Activated CD4-positive, alpha-beta memory T cell treated with anti-CD3 and anti-CD28 coated beads for 36 hours (primary cell): ENCODE measurements at places on chromosomes 16 and 17. TPM values are rescaled to one million over a fixed set of nuclear protein-coding genes. Genes with fewer than 3 reads are reported as not detected.

SLC16A11 gene
- total RNA-seq, result 1.4 TPM

TAC4 gene
- not detected for total RNA-seq

ADORA2B gene
- total RNA-seq, result 0.27 TPM

LPCAT2 gene
- 0.40 TPM for total RNA-seq

CCL17 gene
- total RNA-seq, result 1.6 TPM

HOXB7 gene
- total RNA-seq, result 0.44 TPM

NGFR gene
- 0.21 TPM for total RNA-seq

PRCD gene
- not detected for total RNA-seq

TBX6 gene
- 2.9 TPM for total RNA-seq

DNA sequence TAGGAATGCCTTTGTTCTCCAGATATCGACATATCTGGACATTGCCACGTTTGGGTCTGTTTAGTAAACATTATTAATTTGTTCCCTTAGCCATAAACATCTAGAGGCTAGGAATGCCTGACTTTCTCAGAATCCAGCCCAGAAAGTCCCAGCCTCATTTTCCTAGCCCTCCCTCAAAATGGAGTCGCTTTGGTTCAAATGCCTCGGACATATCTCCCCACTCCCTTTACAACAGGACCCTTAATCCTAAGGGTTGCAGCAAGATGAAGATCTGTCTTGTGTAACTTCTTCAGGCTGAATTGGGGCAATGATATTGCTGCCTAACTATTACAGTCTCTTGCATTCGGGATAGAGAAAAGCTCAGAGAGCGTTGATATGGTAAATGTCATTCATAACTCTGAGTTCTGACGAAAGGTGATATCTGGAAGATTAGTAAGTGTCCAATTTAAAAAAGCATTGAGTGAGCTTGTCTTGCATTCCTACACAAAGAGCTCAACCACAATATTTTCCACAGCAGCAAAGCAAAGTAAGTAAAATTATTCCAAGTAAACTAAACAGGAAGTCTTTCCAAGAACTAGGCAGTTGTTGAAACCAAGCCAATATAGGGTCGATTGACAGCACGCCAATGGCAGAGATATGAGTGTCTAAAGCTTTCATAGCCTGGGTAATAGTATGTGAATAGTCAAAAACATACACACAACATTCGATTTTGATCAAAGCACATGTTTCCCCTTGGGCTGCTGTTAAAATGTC is 46.0 kb upstream of the ARL4D start:
- DNase-seq, result no peak

DNA sequence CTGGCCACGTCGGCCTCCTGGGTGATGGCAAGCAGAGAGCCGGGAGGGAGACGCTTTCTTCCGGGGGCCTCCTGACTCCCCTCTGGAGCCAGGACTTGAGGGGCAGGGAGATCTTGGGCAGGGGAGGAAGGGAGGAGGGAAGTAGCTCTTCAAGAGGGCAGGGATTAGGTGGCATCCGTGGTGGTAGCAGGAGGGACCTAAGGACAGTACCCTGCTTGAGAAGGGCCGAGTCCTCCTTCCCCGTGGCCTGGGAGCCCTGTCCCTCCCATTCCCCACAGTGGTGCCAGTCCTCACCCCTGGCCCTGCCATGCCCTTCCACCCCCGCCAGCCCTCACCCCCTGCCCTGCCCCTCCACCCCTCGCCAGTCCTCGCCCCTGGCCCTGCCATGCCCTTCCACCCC is 12.6 kb downstream of the TAX1BP3 start:
- no peak for DNase-seq

DNA sequence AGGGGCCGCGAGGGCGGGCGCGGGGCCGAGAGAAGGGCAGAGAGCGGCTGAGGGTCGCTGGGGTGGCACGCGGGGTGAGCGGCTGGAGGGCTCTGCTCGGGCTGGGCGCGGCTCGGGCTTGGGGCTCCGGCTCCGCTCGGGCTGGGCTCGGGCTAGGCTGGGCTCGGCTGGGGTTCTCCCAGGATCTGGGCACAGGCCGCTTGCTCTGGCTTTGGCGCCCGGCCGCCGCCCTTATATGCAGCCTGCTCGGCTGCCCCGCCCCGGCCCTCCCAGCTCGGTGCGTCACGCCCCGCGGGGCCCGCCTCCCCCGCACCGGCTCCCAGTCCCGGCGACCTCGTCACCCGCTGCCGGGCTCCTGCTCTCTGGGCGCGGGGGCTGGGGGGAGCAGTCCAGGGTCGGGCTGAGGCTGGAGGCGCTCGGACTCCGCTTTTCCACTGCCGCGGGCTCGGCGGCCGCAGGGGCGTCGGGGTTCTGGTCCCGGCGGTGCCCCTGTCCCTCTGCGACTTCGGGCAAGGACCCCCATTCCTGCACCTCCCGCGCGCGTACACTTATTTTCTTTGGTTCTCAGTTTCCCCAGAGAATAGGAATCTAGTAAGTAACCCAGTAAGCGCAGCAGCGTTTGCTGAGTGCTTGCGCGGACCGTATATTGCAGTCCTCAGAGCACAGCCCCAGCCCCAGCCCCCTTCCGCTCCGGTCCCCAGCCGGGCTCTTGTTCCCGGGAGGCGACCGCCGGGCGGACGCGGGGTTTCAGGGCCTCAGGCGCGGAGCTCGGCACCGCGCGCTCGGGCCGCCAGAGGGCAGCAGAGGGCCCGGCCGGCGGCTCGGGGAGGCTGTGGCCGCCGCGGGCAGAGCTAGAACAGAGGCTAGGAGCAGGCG is at the start of gene RASD1:
TSS of gene RASD1 (minus strand) at position 207 of the 876 bp plus-strand sequence. CDS start 214 bp downstream, outside the sequence.
- DNase-seq, result peak; percentile 88

GRCh38 chr17:74282587-74283370 is 8.7 kb downstream of the DNAI2 start:
- peak; percentile 86 for DNase-seq

DNA sequence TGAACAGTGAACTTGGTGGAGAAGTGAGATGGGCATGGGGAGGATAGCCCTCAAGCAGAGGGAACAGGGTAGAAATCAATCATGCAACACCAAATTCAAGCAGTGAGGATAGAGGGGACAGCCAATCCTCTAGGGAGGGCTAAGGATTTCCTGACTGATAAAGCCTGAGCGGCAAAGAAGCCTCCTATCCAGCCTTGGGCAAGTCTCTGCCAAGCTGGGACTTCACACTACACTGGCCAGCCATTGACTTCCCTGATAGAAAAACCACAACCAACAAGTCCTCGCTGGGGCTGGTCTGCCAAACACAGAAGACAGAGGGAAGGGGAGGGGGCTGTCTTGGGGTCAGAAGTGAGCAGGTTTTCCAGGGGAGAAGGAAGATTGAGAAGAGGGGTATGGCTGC is 2.5 kb upstream of the FBXL19 start:
- DNase-seq, result no peak

- DNase-seq, result no peak
Observed at GRCh38 chr17:76994237-76994637, 126.0 kb downstream of the MGAT5B start.

DNA sequence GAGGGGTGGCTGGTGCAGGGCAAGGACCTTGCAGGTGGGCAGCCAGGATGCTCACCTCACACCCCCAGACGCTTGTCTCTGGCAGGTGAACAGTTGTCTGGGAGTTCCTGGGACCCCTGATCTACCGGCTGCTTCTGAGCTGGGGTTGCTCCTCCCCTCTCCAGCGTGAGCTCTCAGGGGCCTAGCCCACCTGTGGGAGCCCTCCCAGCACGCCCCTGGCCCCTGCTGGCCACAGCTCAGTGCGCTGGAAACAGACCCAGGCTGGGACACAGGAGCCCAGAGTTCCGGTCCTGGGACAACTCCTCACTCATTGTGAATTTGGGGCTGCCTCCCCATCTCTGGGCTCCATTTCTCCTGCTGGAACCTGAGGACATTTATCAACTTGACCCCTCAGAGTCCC is 30.3 kb downstream of the ARHGAP23 start:
- no peak for DNase-seq

DNA sequence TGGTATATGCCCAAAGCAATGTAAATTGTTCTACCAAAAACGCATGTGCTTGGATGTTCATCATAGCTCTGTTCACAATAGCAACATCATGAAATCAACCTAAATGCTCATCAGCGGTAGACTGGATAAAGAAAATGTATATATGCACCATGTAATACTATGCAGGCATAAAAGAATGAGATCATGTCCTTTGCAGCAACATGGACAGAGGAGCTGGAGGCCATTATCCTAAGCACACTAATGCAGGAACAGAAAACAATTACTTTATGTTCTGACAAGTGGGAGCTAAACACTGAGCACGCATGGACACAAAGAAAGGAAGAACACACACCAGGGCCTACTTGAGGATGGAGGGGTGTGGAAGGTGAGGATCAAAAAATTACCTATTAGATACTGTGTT is 33.7 kb downstream of the TANC2 start:
- no peak for DNase-seq

- DNase-seq, result no peak
Observed at GRCh38 chr16:86391486-86391885, 118.8 kb upstream of the FOXF1 start.

- DNase-seq, result peak; percentile 22
Observed at GRCh38 chr16:426115-426905, 861 bp downstream of the RAB11FIP3 start.

- DNase-seq, result no peak
Observed at GRCh38 chr17:77637818-77638575, 320.5 kb upstream of the TNRC6C start.

DNA sequence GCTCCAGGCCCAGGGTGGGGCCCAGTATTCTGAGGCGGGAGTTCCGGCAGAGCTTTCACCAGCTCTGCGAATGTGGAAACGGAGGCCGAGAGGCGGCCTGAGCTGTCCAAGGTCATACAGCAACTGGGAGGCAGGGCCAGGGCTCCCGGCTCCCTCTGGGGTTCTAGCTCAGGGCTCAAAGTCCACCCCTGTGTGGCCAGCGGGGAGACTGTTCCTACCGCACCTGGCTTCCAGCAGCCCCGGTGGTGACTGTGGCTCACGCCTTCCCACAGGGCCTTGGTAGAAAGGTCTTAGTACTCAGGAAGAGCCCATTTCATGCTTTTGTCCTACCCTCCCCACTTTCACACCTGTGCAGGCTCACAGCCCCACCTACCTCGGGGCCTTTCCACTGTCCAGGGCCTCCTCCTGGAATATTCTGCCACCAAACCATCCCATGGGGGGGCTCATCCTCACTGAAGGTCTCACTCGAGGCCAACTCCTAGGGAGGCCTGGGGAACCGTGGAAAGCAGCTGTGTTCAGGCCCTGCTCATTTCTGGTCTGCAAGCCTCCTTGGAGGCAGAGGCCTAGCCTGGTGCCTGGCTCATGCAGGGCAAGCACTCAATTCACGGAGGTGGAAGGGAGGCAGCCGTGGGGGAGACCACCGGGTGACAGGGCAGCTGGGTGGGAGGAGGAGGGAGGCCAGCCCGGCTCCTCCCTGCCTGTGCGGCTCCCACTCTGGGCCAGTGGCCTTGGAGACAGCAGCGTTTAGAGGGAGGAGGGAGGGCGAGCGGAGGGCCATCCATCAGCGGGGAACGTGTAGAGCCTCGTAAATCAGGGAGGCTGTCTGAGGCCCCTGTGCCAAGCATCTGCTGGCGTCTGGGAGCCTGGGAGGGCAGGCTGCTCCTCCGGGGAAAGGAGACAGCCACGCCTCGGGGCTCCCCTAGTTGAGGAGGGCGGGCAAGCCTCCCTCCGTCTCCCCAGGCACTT is 12.7 kb upstream of the DOC2B start:
- no peak for DNase-seq

- no peak for DNase-seq
Observed at GRCh38 chr17:50883850-50884438, 17.8 kb upstream of the TOB1 start.

DNA sequence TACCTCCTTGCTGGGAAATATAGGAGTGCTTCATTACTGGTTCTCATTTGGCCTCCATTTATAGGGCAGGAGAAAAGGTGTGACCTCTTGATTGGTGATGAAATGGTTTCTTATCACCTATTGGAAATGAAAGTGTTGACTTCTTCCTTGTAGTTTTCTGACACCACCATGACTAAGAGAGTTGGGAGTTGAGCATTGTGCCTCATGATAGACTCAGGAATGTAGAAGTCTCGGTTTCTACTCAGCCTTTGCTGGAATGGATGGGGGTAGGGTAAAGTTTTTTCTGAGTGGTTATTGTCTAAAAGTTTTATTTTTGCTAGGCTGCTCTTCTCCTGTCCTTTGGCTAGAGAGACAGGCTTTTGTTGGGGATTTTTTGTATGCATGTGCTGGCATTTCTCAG is 117.4 kb downstream of the PHKB start:
- no peak for DNase-seq

DNA sequence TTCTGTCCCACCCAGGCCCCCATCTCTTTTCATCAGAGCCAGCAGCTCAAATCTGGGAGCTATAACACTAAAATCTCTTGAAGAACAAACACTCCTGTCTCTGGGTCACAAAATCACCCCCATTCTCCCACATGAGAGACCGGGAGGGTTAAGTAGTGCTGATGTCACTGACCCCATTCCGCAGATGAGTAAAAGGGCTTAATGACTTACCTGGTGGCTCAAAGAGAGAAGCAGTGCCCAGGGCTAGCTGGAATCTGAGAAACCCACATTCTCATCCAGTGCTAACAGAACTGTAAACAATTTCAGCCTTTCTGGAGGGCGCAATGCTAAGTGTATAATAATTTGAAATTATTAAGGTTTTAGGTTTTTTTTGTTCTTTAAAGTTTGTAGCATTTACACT is 26.3 kb upstream of the LHX1 start:
- DNase-seq, result no peak

DNA sequence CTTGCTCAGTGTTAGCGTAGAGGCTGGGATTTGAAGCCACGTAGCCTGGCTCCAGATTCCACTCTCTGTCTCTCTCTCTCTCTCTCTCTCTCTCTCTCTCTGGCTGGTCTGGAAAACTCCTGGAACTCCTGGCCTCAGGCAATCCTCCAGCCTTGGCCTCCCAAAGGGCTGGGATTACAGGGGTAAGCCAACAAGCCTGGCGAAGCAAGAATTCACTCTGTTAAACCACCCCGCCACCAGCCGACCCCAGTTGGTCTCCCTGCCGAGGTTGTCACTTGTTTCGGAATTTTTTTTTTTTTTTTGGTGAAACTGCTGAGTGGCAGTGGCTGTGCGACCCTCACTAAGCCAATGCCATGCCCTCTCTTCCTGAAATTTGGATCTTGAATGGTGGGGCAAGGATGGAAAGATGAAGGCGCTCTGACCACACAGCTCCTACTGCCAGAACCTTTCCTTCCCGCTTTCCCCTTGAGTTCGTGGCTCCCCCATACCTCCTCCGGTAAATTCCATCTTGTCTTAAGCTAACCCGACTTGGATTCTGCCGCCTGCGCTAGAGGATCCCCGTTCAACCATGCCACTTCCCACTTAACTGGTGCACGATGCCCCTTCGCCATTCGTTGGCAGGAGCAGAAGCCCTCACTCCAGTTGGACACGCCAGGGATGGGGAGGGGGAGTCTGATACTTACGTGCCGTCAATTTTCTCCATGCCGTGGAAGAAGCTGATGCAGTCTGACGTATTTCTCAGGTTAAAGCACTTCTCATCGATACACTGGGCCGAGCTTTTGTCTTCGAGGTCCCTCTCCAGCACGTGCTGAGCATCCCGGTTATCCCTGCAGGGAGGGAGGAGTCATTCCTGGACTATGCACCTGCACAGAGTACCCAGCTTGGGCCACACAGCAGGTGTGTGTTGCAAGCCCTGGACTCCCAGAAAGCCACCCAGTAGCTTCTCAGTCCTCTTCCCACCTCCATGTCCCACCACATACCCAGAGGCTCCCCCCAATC is 13.1 kb downstream of the TEKT5 start:
- DNase-seq, result no peak
